ENCODE measurements at places on chromosomes 6 and 20. TPM values are rescaled to one million over a fixed set of nuclear protein-coding genes. Genes with fewer than 3 reads are reported as not detected.

DNA sequence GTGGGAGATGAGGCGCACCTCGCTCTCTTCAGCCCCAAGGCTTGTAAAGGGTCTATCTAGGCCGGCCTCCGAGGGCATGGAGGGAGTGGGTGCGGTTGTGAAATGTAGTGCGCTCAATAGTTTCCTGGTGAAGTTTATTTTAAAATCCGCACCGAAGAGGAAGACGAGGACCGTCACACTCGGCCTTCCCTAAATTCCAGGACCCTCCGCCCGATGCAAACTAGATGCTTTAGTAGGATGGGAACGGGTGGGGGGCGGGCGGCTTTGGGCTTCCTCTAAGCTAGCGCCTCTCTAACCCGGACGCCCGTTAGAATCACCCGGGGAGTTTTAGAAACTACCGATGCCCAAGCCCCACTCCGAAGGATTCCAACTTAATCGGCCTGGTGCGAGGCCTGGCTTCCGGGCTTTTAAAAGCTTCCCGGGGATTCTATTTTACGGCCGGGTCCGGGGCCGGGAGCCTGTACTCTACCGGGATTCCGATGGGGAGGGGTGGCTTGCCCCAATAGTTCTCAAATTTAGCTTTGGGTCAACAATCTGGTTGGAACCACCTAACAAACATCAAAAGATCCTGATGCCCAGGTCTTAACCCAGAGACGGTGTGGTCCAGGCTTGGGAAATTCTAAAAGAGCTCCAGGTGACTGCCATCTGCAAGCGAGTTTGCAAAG is 548 bp upstream of the BCAS4 start:
- peak; percentile 36 for DNase-seq

CTCFL gene
- not detected for total RNA-seq

ACTL10 gene
- total RNA-seq = 5.1 TPM

DNA sequence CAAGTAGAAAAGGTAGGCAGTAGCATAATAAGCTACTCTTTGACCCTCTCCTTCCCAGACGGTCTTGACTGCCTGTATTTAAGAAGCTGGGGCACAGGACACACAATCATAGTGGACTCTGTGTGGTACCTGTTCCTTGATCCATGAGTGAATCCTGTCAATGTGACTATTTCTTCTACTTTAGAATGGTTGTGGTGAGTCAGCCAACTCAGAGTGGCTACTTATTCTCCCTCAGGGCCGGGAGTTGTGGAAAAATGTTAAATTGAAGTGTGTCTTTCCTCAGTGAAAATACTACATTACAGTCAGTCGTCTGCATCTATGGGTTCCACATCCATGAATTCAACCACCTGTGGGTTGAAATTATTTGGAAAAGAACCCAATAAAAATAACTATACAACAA is 30.8 kb upstream of the PREP start:
- no peak for DNase-seq

DNA sequence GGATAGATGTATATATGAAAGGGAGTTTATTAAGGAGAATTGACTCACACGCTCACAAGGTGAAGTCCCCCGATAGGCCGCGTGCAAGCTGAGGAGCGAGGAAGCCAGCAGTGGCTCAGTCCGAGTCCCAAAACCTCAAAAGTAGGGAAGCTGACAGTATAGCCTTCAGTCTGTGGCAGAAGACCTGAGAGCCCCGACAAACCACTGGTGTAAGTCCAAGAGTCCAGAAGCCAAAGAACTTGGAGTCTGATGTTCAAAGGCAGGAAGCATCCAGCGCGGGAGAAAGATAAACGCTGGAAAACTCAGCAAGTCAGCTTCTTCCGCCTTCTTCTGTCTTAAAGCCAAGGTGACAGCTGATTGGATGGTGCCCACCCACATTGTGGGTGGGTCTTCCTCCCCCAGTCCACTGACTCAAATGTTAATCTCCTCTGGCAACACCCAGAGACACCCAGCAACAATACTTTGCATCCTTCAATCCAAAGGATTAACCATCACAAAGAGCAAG is 102.6 kb upstream of the GJE1 start:
- DNase-seq = no peak

DPPA5 gene
- total RNA-seq = not detected

HRH3 gene
- total RNA-seq = not detected

All from OCI-LY7 (cell line).